ENCODE measurements at places on chromosomes 5 and 9.
A peak's percentile ranks its signal among the peaks of the same experiment; 100 is the strongest.

- DNase-seq, result no peak
Observed at GRCh38 chr5:151121665-151122064, 35.9 kb downstream of the ANXA6 start.

DNA sequence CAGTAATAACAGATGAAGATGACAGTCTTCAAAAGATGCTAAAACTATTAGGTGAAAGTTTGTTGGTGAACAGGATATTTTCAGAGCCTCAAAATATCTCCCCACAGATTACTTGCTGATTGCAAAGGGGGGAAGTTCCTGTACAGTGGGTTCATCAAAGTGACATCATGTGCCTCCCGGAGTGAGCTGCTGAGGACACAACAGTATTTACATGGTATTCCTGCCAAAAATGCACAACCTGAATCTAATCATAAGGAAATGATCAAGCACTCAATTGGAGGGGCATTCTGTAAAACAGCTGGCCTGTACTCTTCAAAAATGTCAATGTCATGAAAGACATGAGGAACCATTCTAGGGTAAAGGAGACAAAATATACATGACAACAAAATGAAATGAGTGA, 18.9 kb upstream of the GLIS3 start:
- no peak for DNase-seq

- no peak for DNase-seq
Observed at GRCh38 chr5:115455301-115455707, 89.3 kb downstream of the FEM1C start.

DNA sequence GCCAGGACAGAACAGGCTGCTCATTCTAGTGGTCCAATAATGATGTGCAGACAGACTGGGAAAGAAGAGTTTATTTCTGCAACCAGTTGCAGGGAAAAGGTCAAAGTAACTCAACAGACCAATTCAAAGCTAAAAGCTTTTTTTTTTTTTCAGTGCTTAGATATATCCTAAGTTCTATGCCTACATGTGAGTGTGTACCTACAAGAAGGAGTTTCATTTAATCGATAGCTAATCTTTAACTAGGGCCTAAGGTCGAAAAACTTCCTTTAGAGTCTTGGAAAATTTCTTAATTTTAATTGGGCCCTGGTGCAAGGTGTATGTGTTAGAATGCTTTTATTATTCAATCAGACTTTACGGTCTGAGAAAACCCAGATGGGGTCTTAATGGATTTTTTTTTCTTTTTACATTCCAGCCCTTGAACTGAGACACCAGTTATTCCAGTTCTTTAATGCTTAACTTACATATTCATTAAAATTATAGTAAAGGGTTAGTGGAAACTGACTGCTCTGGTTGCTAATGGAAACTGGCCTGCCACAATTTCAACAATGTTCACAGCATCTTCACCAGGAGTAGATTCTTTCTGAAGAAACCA, 365.3 kb downstream of the MTRR start:
- no peak for DNase-seq

GRCh38 chr5:129951039-129951438, 46.8 kb downstream of the CHSY3 start:
- DNase-seq, result no peak

DNA sequence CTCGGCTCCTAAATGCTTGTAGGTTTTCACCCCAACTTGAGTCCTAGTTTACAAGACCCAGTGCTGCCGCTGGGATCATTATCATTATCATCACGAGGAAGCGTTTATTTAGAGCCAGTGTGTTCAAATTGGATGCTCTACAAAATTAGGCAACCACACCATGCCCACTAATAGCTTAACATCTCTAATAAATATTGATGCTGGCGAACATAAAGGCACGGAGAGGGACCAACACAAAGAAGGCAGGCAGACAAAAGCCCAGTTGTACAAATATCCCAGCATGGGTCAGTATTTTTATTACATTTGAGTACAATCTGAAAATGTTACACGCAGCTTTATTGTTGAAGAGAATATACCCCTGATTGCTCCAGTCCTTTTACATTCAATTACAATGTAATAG, 4.7 kb downstream of the CFAP77 start:
- no peak for DNase-seq

- no peak for DNase-seq
Observed at GRCh38 chr5:51384281-51384840, 1.1 kb downstream of the ISL1 start.

DNA sequence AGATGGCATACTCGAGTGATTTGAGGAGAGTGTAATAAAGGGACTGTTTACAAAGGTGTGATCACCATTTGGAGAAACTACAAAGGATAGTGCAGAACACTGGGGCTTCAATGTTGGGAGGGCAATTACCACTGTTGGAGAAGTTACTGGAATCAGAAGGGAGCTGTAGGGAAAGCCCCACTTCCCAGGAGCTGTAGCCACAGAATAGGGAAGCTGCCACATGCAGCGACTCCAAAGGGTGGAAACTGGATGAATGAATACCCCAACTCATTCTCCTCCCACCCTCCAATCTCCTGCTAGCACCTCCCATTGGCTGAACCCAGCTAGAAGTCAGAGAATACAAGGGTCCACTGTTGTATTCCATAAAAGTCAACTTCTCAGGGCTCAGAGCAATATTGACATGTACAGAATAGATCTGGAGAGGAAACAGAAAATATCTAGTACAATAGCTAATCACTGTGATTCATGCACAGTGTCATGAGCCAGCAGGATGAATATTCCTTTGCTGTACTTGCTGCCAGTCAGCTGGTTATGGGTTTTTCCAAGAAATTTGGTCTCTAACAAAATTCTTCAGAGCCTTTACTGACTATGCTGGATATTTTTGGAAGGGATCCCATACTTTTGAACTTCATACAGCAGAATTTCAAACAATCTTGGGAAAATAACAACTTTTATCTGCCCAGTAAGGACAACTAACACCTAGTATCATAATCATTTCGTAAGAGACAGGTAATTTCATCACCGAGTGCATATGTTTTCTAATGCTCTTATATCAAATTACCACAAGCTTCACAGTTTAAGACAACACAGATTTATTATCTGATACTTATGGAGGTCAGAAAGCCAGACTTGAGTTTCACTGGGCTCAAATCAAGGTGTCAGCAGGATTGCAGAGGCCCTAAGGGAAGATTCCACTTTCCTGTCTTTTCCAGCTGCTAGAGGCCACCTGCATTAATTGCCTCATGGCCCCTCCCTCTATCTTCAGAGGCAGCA, 39.6 kb downstream of the PDCD1LG2 start:
- no peak for DNase-seq

- no peak for DNase-seq
Observed at GRCh38 chr9:27771803-27772545, 198.7 kb upstream of the C9orf72 start.

GRCh38 chr5:177271113-177271512, 32.4 kb downstream of the RAB24 start:
- DNase-seq, result no peak

- DNase-seq, result no peak
Observed at GRCh38 chr9:1414711-1415131, 364.6 kb downstream of the DMRT2 start.

DNA sequence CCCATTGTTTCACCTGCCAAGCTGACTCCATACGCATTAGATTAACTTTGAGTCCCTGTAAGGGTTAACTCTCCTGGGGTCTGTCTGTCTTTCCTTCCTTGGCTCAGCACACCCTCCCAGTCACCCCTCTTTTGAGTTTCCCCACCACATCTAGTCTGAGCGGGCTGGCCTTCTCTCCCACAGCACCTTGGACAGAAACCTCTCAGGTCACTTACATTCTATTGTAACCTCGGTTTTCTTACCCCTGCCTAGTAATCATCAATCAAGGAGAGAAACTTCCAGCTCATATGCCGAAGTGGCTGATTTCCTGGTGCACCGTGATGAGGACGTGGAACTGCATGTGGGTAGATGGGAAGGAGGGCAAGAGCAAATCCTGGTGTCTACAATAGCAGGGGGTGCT, 102.1 kb downstream of the MYO10 start:
- DNase-seq, result no peak

- DNase-seq, result peak; percentile 5
Observed at GRCh38 chr5:43193181-43193893, 1.3 kb downstream of the NIM1K start.

GRCh38 chr5:128199104-128199503, 115.5 kb downstream of the SLC12A2 start:
- no peak for DNase-seq

Data from stimulated activated CD4-positive, alpha-beta T cell treated with anti-CD3 and anti-CD28 coated beads, Interleukin-12 subunit alpha, Interleukin-12 subunit beta, amount 100 ng/mL, for 24 hours (primary cell).